ENCODE measurements at places on chromosomes 1 and 21.

DNA sequence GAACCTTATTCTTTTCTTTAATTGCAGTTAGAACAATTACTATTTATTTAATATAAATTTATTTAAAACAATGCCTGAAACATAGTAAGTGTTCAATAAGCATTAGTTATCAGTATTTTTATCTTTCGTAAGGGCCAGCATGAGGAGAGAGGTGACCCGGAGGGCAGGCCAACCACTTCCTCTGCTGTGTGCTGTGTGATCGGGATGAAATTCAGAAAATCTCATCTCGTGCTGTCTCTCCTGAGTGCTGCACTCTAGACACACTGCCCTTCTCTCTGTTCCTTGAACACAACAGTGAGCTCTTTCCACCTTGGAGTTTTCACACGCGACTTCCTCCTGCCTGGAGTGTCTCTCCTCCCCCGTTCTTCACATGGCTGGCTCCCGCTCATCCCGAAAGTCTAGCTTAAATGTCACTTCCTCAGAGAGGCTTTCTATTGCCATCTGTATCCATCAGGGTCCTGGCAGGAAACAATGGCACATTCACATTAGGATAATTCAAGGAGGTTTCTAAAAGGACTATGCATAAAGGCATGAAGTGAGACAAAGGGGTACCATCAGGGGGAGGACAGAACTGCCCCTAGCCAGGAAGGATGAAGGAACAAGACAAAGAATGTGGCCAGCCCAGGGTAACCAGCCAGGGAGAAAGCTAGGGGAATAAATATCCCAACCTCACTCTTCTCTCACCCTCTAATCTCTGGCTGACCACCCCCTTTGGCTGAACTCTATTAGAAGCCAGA, 142.6 kb upstream of the GJB5 start:
- no peak for DNase-seq

DNA sequence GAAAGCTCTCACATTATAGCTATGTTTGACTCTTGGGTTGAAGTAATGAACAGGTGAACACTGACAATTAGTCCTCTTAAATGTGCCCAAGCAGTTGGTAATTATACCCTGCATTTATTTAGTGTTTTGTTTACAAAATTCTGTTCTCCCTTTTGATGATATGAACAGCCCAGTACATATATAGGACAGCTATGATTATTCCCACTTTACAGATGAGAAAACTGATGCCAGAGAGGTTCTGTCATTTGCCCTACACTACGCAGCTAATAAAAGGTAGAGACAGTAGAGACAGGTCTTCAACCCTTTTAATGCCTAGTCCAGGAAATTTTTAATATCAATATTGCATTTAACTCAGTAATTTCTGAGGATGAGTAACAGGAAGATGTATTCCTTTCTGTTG, 46.1 kb upstream of the DNAJC6 start:
- no peak for DNase-seq

DNA sequence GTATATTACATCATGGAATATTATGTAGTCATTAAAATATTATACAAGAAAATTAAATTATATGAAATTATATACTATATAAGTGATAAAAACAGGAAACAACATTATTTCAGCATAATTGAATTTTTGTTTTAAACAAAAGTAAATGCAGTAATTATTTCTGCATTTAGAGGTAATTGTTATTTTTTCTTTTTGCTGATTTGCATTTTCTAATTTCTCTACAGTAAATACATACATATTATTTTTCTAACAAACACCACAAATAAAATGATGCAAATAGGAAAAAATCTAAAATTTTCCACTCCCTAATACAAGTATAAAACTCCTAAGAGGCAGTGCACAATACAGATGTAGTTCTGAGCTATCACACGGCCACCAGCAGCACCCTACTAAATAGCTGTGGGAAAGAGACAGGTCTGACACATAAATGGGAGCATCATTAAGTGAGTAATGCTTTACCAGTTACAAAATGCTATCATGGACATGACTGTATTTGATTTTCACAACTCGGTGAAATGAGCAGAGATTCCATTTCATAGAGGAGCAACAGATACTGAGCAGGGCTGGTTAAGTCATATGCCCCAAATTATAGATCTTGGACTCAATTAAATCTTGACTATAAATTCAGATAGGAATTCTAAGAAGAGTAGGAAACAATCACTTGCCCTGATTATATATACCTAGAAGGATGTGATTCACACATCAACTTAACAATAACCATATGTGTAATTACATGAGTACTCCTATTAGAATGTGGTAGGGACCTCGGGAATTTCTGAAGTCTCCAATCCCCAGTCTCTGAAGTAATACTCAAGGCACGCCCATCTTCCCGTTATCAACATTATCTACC, 49.0 kb downstream of the NRIP1 start:
- DNase-seq, result no peak

DNA sequence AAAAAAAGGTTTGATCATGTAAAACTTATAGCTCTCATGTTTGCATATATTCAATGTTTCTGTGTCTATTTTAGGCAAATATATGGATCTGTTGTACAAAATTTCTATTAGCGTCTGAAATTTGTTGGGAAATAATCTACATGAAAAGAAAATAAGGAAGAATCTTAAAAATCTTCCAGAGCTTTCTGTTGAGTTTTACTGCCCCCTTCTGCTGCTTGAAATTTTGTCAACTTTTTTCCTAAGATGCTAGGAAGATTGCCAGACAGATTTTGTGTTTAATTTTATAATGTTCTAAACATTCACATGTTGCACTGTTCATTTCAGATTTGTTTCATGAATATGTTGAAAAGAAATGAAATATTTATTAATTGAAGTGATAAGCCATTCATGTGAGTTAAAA, 2.5 kb upstream of the PTGS2 start:
- DNase-seq, result no peak

- no peak for DNase-seq
Observed at GRCh38 chr1:54001591-54001990, 16.4 kb downstream of the LDLRAD1 start.

GRCh38 chr1:19359357-19359756, 47.2 kb downstream of the SLC66A1 start:
- DNase-seq, result no peak

DNA sequence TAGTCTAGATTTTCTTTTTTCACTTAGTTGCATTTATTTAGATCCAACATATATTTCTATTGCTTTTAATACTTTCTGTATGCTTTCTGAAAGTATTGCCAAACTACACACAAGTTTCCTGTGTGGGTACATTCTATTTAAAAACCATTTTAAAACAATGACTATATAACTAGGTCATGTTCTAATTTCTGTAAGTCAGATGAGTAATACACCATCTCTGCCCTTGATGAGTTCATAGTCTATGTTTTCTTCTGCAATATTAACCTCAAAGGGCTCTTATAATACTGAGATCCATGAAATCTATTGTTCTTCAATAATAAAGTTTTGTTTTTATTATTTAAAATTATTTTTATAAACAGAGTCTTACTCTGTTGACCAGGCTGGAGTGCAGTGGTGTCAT, 68.3 kb downstream of the RNASEL start:
- no peak for DNase-seq

GRCh38 chr1:27772036-27772931, 735 bp upstream of the STX12 start:
- no peak for DNase-seq

- no peak for DNase-seq
Observed at GRCh38 chr21:29909571-29909970, 30.2 kb downstream of the GRIK1 start.

- peak; percentile 5 for DNase-seq
Observed at GRCh38 chr21:14383596-14384180, 742 bp upstream of the HSPA13 start.

- no peak for DNase-seq
Observed at GRCh38 chr1:41450747-41451285, 33.7 kb downstream of the EDN2 start.

- DNase-seq, result no peak
Observed at GRCh38 chr21:45169682-45170081, 95.3 kb downstream of the ADARB1 start.

- no peak for DNase-seq
Observed at GRCh38 chr1:58739856-58740466, 40.1 kb upstream of the MYSM1 start.

DNA sequence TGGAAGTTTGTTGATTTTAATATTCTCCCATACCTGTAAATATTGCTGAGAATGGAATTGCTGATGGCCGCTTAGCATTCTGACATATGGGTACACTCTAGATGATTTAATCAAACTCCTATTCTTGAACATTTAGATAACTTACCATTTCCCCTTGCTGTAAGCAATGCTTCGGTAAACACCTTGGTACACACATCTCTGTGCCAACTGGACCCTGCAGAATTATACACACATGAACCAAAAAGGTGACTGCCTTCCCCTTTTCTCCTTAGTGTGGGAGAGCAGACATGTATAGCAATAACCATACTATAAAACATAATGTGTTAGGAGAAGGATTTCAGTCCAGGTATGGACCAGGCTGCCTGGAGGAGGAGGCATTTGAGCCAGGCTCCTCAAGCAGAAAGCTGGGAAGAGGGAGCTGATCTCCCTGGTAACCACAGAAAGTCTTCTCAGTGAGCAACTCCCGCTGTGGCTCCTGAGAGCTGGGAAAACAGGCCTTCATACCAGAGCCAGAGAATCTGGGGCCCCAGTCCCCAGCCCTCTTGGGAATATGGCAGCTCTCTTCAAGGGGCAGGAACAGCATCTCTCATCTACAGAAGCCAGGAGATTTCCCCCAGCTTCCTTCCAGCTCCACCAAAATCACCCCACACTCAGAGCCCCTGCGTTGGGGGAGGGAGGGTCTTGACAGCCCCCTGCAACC, 33.9 kb upstream of the CSF1 start:
- DNase-seq, result no peak

GRCh38 chr1:213988507-213989001, 781 bp downstream of the PROX1 start:
- DNase-seq, result no peak

DNA sequence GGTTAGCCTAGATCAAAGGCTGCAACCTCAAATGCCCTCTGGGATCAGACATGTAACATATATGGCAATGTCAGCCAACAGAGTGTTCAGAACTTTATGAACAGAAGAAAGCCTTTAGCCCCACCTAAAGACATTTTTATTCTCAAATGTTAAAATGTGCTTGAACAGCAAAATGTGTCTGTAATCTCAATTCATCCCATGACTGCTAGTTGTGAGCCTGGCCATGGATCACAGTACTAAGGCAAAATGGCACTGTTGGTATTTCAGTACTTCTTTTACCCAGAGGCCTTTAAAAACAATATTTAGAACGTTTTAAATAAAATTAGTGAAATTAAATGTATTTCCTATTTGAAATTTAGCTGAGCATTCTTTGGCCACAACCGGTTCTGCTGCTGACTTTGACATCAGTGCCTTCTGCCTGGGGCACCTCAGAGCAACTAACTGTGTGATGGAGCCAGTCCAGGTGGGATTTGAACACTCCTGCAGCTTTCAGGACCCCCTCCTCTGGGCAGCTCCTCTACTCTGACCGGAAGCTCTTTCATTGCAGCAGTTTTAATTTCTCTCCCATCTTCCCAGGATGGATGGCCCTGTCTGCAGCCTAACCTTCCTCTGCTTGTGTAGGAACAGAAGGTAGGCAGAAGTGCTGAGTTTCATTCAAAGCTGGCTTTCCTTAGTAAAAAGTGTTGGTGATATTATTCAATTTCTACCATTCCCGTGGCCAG, 68.3 kb upstream of the NFIA start:
- DNase-seq, result no peak

DNA sequence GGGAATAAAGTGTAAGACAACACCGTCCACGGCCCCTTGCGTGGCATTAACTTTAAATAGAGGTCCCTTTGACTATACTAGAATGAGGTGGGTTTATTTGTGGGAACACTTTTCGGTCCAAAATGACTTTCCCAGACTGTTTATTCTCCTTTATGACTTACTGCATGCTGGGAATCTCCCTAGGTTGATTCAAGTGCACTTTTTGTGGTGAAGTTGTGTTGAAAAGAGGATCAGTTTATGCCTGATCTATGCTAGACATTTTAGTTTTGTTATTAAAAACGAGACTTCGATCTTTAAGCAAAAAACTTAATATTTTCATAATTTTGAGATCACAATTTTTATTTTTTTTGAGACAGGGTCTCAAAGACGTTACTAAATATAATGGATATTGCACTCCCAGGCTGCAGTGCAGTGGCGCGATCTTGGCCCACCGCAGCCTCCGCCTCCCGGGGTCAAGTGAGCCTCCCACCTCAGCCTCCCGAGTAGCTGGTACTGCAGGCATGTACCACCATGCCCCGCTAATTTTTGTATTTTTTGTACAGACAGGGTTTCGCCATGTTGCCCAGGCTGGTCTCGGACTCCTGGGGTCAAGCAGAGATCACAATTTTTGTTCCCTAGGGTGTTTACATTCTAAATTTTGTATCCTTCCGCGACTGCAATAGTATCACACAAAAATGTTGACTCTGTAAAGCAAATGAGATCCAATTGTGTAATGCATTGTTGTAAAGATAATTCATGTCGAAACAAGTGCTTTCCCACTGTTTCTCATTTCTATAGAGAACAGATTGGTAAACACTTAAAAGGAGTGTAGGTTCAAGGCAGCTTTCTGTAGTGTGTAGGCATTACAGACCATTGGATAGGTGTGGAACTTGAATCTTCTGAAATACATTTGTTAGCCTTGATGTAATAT, 1.6 kb downstream of the CDC42 start:
- DNase-seq, result no peak

DNA sequence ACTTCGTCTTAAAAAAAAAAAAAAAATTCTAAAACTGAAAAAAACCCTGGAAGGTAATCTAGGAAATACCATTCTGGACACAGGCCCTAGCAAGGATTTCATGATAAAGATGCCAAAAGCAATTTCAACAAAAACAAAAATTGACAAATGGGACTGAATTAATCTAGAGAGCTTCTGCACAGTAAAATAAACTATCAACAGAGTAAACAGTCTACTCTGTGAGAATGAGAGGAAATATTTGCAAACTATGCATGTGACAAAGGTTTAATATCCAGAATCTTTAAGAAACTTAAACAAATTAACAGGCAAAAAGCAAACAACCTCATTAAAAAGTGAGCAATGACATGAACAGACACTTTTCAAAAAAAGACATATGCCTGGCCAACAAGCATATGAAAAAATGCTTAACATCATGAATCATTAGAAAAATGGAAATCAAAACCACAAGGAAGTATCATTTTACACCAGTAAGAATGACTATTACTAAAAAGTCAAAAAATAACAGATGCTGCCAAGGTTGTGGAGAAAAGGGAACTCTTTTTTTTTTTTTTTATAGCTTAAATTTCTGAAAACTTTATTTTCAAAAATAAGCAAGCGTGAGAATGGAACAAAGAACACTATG, 29.4 kb upstream of the RNPC3 start:
- DNase-seq, result no peak

GRCh38 chr1:53546409-53547155, 87.4 kb downstream of the DMRTB1 start:
- no peak for DNase-seq

- DNase-seq, result no peak
Observed at GRCh38 chr1:61604261-61604660, 120.7 kb downstream of the TM2D1 start.

- DNase-seq, result no peak
Observed at GRCh38 chr1:11529330-11529729, 50.4 kb downstream of the DISP3 start.

- no peak for DNase-seq
Observed at GRCh38 chr1:46643368-46643775, 24.8 kb downstream of the ATPAF1 start.

GRCh38 chr1:47593013-47593568, 155.2 kb downstream of the FOXD2 start:
- DNase-seq, result no peak
